Kidney epithelial cell (primary cell): ENCODE measurements at places on chromosomes 6 and 20.
A peak's percentile ranks its signal among the peaks of the same experiment; 100 is the strongest.

DNA sequence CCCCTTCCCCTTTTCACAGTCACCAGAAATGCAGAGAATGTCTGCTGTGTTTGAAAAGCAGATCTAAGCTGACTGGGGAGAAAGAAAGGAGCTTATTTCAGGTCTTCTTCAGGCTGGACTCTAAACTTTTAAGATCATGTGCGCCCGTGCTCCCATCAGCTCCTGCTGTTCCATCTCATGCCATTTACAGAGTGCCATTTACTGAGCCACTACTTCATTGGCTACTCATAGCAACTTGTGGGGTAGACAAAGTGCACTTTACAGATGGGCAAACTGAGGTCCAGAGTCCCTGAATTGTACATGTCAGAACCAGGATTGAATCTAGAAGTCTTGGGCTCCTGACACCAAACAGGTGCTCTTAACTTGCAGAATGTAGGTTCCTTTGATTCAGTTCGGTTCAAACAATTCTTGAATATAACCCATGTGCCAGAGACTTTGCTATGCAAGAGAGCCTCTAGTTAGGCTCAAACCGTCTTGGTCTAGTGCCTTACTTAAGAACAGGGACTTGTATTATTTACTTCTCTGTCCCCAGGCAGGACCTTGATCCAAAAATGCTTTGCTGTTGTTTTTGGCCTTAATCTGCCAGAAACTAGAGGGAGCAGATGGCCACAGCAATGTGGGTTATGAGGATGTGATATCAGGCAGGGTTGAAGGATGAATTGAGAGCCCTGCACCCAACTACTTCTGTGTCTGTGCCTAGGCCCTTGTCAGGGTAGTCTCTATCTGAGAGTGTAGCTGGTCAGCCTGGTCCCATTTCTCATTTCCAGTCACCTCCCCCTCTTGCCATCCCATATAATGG is 56.4 kb downstream of the RALY start:
- no peak for DNase-seq

- no peak for DNase-seq
Measured at GRCh38 chr6:149212206-149212605, 105.3 kb upstream of the TAB2 start.

DNA sequence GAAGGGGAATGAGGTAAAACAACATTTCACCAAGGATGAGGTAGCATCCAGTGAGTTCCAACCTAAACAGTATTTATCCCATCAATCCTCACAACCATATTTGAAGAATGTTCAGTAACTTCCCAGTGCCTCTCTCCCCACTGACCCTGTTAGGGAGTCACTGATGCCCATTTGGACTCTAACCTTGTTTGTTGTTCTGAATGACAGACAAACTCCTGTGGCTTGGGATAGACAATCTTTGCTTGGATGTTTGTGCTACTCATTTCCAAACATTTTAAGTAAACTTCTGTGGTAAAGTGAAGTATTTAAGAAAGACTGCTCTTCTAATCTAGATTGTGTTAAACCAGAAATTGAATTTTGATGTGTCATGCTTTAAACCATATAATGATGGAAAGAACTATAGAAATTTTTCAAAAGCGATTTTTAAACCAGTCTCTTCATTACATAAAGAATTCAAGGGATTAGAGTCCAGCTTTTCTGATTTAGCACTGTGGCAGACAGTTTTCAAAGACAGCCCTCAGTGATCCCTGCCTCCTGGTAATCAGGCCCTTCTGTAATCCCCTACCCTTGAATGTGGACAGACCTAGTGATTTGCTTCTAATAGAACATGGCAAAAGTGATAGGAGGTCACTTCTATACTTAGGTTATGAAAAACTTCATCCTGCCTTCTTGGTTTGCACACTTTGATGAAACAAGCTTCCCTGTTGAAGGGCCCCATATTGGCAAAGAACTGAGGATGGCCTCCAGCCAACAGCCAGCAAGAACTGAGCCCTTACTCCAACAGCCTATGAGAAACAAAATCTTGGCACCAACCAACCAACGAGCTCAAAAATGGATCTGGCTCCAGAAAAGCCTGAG is 191.6 kb downstream of the DST start:
- no peak for DNase-seq

DNA sequence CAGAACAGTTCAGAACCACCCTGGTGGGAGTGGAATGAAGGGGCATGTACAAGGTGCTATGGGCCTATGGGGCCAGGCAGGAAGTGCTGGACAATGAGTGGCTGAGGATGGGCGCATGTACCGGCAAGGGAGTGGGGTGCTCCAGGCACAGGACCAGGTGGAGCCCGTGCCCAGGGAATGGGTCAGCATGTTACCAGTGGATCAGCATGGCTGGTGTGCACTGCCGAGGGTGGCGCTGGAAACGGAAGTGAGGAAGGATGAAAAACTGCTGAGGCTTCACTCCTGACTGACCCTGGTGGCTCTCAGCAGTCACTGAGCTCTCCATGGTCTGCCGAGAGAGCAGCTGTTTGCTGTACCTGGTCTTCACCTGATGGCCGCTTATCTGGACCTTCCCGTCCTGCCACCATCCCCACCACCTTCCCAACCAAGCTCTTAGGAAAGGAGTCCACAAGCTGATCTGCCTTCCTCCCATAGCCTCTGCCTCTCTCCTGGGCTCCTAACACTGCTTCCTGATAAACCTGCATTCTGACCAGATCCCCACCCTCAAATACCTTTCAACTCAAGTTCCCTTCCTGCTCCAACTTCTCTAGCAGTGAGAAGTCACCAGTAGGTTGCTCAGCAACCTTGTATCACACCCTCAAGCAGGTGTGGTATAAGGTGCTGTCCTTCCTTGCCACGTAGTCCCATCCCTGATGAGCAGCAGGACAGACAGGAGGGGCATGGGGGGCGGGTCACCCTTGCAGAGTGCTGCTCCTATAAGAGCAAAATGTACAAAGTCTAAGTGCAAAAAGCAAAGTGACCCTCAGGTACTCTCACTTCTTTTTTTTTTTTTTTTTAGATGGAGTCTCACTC is 7.1 kb downstream of the UQCC2 start:
- DNase-seq, result no peak

GRCh38 chr20:62336329-62336728 is 30.8 kb downstream of the LAMA5 start:
- DNase-seq, result no peak

DNA sequence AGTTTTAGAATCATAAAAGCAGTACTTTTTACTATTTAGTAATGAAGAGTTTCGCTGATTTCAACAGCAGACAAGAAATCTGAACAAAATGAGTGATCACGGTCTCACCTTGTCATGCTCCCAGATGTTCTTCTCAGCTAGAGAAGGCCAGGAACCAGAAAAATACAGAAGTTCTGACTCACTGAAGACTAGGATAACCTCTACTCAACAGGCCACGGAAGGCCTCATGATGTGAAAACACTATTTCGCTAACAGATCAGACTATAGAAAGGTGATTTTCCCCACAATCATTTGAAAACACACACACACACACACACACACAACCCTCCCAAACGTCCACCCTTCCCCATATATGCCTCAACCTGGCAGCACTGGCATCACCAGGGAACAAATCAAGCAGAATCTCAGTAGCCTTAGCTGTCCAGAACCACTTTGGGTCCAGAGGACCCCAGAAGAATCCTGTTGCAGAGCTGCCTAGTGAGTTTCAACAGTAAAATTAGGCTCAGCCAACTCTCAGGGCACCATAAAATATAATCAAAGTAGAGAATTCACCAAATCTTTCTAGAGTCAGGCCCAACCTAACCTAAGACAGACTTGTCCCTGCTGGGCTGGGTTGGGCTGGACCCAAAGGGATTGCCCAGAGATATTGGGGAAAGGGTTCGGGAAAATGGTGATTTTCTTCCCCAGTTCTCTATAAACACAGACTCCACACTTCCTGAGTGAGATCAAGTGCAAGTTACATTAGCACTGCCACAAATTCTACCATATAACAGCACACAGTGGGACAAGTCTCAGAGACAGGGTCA is 7.9 kb downstream of the EXOC2 start:
- DNase-seq, result peak; percentile 23

DNA sequence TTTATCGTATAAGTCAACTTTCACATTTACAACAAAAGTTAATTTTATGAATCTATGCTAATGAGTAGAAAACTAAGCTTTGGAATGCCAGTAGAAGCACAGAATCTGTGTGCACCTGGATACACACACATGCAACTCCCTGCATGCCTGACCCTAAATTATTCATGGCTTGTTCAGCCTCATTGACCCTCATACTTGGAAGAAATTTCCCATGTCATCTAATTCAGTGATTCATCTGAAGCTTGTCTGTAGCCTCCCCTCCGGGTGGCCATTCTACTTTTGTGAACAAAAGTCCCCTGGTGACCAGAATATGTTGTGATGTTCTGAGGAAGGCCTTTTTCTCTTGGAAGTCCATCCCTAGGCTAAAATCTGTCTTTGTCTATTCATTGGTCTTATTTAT is 1078.4 kb downstream of the KIF16B start:
- peak; percentile 12 for DNase-seq

DNA sequence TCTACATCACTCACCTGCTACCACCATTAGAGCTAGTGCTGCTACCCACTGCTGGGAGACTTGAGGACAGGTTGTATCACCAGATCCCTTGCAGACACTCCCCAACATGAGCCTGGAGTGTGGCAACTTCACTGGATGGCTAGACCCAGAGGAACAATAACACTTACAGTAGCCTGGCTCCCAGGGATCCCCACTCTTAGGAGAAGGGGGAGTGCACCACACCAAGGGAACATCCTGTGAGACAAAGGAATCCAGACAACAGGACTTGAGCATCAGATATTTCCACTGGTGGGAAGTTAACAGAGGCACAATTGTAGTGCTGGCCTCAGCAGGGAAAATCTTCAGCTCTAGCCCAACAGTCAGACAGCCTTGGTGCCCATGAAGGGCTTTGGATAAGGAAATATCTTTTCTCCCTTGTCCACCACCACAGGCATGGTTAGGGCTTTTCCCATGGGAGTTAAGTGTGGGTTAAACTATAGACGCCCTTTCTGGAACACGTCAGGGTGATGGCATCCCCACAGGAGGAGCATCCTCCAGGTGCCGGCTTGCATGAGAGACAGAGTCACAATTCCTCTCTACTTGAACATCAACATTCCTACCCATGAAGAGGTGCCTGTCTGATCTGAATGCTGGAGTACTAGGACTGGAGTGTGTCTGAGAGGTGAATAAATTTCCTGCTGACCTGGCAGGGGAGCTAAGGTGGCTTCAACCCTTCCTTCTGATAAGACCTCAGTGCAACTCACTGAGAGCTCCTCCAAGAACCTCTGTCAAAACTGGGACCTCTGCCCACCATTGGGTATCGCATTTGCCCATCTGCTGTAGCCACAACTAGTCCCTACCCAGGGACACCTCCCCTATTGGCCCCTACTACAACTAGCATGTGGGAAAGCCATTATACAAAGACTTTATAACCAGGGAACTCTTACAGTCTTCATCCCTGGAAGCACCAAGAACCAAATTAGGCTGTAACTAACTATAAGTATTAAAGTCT is 55.4 kb upstream of the SIRPG start:
- no peak for DNase-seq

GRCh38 chr6:111657146-111657545 is 51.5 kb upstream of the TRAF3IP2 start:
- peak; percentile 51 for DNase-seq

- no peak for DNase-seq
Measured at GRCh38 chr6:139990026-139990686, 615.7 kb upstream of the CITED2 start.

GRCh38 chr20:61799928-61800327 is 265.8 kb downstream of the TAF4 start:
- no peak for DNase-seq

DNA sequence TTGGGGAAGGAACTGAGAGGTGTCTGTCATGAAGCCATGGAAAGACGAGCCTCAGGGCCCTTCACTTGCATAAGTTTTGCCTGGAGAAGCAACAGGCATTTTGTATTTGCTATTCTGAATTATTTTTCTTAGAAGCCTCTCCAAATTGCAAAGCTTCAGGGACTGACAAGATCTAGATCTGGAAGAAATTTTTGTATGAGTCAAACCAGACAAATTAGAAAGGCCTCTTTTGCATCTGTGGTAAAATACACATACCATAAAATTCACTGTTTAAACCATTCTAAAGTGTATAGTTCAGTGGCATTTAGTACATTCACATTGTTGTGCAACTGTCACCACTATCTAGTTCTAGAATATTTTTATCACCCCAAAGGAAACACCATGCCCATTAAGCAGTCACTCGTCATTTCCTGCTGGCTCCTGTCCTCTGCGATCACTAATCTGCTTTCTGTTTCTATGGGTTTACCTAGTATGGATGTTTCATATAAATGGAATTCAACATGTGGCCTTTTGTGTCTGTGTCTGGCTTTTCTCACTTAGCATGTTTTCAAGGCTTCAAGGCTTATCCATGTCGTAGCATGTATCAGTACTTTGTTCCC is 269.1 kb downstream of the PHF3 start:
- DNase-seq, result no peak

- no peak for DNase-seq
Measured at GRCh38 chr20:56893226-56893917, 264.3 kb downstream of the TFAP2C start.

GRCh38 chr6:157530126-157530525 is 149.1 kb downstream of the ZDHHC14 start:
- DNase-seq, result no peak

- no peak for DNase-seq
Measured at GRCh38 chr6:44157152-44157521, 1.5 kb upstream of the CAPN11 start.

DNA sequence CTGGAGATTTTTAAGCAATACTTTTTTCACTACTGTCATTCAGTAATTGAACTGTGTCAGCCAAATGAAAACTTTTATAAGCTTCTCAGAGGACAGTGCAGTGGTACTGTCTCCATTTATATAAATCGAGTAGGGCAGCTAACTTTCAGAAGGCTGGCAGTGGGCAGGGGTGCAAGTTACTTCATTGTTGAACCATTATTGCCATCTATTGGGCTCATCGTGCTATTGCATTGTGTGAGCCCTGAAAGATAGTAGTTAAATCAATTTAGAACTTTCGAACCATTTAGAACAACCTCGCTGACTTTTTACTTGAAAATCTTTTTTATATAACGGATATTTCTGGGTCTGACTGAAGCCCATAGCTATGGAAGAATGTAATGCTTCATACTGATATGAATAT is 347.8 kb upstream of the PLCB4 start:
- DNase-seq, result peak; percentile 10
